ENCODE measurements at places on chromosomes 2 and 18.
A peak's percentile ranks its signal among the peaks of the same experiment; 100 is the strongest.

GRCh38 chr2:30464544-30465170 is 17.6 kb downstream of the LCLAT1 start:
- no peak for DNase-seq

DNA sequence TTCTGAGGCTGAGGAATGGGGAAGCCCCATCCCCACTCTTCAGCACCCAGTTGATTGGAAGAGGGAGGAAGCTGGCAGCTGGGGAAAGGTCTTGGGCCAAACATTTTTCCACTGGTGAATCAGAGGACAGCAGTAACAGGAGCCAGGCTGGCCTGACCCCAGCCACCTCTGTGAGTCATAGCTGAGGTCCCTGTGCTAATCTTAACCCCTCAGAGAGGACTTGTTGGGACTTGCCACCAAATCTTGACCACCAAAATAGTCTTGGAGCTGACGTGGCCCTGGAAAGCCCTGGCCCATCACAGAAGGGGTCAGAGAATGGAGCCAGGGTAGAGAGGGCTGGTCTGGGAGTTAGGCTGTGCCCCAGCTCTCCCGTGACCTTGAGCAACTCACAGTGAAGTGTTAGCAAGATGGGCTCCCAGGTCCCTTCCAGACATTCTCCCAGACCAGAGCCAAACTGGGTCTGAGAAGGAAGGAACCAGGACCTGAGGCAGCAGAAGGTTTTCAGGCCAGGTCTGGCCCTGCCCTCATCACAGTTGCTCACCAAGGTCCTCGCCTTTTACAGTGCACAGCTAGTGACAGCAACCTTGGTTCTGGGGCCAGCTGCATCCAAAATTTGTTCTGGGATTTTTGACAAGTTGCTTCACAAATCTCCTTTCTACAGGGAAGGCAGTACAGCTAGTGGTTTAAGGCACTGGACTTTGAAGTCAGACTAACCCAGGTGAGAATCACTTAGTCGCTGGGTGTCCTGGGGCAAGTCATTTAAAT is 266.6 kb downstream of the CYP26B1 start:
- DNase-seq, result no peak

DNA sequence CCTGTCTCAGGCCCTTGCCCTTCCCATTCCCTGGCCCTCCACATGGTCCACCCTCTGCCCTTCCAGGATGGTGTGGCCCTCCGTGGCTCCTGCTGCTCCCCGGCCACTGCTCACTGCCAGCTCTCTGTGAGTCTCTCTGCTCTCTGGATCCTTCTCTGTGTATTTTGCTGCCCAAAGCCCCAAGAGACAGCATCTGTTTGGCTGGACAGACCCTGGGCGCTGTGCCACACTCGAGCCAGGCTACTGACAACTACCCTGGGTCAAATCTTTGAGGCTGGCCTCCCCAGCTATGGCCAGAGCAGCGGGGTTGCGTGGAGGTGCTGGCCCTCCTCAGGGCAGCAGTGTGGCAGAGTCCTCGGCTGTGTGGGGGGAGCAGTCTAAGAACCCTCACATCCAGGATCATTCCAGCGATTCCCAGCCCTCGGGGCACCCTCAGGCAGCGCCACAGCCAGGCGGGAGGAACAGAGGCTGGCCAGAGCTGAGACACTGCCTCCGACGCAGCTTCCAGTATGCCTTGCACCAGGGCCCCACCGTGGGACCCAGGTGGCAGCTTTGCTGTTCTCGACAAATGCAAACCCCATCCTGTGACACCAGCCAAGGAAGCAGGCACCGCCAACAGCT is 139.4 kb upstream of the GLI2 start:
- no peak for DNase-seq

DNA sequence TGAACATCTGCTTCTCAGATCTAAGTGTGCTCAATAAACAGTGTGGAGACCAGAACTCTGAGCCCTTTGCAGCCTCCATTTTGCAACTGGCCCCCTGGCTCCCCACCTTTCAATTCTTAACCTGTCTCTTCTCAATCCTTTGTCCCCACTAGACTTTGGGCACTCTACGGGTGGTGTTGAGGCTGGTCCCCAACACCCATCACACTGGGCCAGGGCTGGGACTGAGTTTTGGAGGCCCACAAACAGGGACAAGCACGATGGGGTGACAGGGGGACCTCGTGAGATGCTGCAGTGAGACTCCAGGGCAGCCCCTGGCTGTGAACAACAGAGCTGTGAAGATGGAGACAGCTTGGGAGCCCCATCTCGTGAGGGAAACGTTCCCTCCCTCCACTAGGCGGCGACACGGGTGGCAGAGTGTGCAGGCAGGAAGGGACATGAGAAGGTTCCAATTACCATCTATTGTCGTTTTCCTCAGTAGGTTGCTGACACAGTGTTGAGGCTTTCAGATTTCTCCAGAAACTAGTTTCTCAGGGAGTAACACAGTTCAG is 1.2 kb downstream of the ANKMY1 start:
- DNase-seq, result peak; percentile 53

DNA sequence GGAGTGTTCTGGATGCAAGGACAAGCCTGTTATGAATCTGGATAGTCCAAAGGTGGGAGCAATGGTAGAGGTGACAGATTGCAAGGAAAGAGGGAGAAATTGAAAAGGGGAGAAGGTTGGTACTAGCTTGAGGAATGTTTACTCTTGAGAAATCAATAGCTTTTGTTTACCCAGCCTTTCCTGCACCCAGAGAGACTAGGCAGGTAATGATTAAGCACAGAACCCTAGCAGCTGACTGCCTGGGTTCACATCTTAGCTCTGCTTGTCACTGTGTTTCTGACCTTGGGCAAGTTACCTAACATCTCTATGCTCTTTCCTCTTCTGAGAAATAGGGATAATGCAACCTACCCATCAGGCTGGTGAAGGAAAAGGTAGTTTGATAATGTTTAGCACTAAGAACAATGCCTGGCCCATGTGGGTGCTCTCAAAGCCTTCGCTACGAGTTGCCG is 178.6 kb downstream of the MGAT5 start:
- no peak for DNase-seq

DNA sequence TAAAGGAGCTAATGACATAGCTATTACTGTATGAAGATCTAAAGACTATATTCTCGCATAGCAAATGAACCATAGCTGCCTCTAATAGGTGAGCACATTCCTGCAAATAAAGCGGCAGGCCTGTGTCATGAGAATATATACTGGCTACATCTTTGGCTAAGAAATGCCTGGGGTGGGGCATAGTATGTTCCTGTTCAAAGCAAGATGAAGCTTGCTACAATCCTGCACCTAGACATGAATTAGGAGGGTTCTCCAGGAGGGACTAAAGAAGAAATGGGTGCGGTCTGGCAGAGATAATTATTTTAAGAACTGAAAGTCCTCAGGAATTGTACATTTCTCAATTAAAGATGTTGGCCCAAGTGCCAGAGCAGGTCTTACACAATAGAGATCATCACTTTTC is 46.8 kb upstream of the PLA2R1 start:
- no peak for DNase-seq

DNA sequence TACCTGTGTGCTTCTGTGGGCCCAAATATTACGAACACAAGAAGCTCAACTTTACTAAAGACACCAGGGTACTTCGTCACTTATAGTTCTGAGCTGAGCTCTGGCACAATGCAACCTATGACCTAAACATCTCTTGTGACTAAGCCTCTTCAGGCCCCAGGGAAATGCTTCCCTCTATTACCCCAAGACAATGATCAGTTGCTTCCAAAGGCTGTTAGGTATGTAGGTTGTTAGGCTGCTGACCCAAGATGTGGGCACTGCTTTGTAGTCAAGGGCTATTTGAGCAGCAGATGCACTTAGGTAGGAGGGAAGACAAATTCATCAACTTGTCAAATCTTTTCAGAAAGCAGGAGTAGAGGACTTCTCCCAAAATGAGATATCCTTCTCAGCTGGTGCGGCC is 640.1 kb downstream of the EPHA4 start:
- no peak for DNase-seq

GRCh38 chr2:33550206-33550605 is 48.9 kb downstream of the FAM98A start:
- no peak for DNase-seq

Measured in suppressor macrophage (primary cell).